Urinary bladder (tissue), 4 donors: ENCODE measurements at places on chromosomes 3 and 15.

- no peak for DNase-seq
Measured at GRCh38 chr3:32603064-32603463, 32.4 kb upstream of the DYNC1LI1 start.

- DNase-seq, result no peak
Measured at GRCh38 chr15:96333131-96334016, 2.9 kb downstream of the NR2F2 start.

DNA sequence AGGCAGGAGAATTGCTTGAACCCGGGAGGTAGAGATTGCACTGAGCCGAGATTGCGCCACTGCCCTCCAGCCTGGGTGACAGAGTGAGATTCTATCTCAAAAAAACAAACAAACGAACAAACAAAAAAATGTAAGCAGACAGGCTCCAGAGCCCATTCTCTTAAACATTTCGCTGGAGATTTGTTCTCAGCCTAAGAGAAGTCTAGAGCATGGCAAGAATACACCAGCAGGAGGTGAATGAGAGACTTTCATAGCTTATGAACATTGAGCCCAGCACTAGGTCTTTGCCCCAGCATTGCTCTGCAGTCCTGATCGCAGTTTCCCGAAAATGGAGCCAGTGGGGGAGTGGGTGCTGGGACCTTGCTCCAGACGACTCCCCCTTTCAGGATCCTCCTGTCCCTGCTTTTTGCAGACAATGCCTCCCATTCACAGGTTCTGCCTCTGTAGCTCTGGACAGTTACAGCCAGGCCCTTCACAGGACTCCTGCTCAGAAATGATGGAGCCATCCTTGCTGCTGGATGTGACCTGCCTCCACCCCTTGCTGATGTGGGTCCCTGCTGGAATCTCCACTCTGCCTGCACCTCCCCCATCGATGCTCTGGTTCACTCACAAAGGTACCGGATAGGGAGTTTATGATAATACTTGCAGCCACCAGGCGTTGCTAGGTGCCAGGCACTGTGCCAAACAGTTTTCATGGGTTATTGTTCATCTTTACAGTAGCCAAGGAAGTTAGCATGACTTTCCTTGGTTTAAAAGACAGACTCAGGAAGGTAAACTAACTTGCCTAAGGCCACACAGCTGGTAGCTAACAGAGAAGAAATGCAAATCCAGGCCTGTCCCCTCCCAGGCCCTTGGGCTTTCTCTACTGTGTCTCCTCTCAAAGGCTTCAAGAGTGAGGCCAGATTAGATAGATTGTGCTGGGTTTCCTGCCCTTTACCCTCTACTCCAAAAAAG, 329.7 kb upstream of the TLE3 start:
- no peak for DNase-seq

- no peak for DNase-seq
Measured at GRCh38 chr3:58234516-58234931, 3.1 kb upstream of the ABHD6 start.

DNA sequence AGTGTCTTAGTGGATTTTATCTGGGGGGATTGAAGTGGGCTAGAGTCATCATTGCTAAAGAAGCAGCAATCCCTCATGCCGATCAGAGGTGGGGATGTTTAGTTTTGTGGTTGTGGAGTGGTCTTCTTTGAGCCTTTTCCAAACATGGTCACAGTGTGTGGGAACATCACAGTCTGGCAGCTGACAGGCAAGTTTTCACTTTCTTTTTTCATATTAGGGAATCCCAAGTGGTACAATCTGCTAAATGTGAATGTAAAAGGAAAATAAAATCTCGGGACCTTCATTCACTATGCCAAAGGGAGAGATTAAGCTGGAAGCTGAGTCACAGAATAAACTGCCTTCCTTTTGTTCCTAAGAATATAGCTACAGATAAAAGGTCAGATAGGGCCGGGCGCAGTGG, 10.4 kb upstream of the CX3CR1 start:
- no peak for DNase-seq

DNA sequence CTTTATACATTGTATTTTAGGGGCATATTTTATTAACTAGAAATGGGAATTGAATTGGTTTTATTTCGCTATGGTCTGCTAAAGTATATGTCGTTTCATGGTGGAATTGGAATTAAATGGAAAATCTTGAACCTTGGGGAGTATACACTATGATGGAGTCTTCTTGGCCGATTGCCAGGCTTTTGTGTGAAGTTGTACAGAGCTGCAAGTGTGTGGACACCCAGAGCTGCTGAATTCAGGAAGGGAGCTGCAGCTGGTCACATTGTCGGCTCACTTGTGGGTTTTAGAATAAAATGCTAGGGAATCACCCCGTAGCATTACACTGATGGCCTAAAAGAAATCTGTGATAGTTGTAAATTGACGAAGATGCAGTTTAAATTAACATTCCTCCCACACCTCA, 35.1 kb downstream of the USP3 start:
- DNase-seq, result no peak

GRCh38 chr3:119013951-119014350, 20.7 kb downstream of the IGSF11 start:
- no peak for DNase-seq

DNA sequence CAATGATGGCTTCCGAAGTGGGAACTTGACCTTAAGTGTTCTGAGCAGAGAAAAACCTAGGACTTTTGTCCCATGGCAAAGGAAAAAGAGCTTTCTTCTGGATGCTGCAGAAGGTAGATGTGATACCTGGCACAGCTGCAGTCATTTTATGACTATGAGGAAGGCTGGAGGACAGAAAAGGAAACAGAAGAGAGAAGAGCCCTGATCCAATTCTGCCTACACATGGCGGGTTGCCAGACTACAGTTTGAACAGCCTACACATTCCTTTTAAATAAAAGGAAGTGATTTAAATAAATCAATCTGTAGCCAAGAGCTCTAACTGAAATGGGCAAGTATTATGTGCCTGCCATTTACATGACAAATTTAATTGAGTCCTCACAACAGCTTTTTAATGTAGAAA, 43.6 kb upstream of the CHRNB4 start:
- no peak for DNase-seq

DNA sequence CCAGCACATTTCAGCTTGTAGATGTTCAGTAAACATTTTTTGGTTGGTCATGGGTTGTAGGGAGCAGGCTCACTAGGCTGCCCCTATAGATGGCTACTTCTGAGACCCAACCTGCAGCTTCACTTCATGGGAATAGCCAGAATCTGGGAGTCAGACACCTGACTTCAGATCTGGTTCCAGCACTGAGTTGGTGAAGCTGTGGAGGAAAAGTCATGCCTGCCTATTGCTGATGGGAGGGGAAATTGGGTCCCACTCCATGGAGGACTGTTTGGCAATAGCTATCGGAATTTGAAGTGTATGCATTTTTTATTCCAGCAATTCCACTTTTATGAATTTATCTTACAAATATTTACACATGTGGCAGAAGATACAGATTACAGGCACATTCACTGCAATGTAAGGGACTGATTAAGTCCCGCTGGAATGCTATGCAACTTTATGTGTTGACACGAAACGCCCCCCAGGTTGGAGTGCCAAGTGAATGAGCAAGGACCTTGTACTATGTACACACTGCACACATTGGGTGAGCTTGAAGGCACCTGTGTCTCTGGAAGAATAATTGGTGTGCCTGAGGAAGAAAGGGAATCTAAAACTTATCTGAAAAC, 7.8 kb upstream of the CCR1 start:
- DNase-seq, result no peak

DNA sequence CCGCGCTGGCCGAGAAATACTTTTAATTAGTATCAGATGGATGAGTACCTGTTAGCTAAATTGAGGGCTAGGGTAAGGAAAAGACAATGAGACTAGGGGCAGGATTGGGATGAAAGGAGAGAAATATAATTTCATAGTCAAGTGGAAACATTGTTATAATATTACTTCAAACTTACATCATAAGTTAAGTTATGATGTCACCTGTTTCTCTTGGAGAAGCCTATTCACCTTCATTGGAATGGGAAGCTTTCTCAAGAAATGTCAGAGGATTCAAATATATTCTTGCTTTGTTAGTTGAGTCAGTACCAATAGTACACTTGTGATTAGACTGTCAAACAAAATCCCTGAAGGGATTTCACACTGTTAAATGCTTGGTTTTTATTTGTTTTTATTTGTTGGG, 116.2 kb downstream of the NEO1 start:
- no peak for DNase-seq

DNA sequence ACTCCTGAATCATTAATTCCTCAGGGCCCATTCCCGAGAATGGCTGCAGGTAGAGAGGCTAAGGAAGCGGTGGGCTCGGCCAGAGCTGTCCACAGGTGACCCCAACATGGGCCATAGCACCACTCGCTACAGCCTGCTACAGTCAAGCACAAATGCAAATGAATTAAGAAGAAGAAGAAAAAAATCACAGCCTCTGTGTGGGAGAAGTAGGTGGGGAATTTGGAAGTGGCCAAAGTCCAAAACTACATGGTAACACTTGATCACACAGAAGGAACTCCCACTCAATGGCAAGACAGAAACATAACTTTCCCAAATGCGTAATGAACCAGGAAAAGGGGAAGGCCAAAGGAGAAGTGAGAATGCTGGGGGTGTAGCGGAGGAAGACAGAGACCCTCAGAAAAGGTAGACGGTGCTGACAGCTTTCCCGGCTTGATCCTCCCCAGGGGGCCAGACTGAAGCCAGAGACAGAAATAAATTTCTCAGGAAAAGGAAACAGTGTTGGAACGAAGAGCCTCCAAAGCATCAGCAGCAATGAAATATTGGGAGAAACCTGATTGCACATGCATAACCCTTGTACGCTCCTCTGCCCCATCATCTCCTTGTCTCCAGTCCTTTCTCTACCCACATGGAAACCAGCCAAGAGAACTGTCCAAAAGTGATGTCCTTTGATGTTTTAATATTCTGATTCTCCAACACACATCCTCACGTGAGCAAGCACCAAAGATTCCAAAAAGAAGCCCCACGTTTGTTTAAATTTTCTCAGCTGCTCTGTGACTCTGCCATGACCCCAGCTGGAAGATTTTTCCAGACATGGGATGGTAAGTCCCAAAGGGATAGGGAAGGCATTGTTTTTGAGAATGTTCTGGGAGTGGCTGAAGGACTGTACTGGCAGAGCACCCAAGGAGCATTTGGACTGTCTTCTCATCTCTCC, 107.6 kb downstream of the OXNAD1 start:
- no peak for DNase-seq

GRCh38 chr15:70480196-70480856, 283.0 kb downstream of the UACA start:
- DNase-seq, result no peak

DNA sequence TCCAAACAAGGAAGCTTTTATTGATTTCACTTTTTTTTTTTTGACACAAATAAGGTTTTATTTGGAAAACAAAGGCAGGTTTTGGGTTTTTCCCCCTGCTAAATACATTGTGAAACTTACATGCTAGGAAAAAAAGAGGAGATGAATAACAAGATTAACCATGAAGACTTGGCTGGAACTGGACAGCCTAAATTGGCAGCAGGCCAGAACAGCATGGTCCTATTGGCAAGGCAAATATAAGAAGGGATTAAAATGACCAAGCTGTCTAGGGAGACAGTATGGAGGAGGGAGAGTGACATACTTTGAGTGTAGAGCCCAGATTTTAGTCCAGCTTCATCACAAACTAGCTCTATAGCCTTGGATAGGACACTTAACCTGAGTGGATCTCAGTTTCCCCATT, 63.9 kb upstream of the BBX start:
- DNase-seq, result no peak

DNA sequence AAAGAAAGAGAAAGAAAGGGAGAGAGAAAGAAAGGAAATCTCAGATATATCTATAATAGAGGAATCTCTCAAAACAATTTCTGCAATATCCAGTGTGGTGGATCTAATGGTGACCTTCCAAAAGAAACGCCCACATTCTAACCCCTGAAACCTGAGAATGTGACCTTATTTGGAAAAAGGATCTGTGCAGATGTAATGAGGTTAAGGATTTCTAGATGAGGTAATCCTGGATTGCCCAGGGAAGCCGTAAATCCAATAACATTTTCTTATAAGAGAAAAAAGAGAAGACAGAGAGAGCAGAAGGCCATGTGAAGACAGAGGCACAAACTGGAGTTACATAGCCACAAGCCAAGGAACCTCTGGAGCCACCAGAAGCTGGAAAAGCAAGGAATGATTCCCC, 307.6 kb downstream of the ZBTB20 start:
- DNase-seq, result no peak

GRCh38 chr15:41180206-41180789, 50.3 kb downstream of the EXD1 start:
- DNase-seq, result no peak

- no peak for DNase-seq
Measured at GRCh38 chr3:63909431-63909830, 2.8 kb downstream of the SCAANT1 start.

DNA sequence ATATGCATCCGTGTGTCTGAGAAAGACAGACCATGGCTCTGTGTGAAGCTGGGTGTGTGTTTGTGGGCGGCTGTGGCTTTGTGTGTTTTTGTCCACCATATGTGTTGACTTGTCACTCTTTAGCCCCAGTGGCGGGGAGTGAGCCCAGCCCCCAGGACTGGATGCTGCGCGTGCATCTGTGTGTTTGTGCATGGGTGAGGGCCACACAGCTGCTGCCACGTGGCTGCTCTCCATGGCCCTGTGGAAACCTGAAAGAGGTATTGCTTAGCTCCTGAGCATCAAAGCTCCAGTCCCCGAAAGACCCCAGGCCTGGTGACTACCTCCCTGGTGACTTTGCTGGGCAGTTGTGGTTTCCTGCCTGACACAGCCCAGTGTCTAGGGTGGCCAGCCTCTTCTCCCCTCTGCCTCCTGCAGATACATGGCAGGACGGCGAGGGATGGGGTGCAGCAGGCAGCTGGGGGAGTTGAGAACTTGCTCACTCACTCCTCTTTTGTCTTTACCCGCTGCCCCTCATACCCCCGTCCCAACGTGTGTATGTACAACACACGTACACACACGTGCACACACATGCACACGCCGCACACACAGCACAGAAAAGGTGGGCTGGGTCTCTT, 6.5 kb downstream of the EPHB3 start:
- no peak for DNase-seq

GRCh38 chr3:161310649-161311423, 60.5 kb downstream of the SPTSSB start:
- DNase-seq, result no peak

GRCh38 chr15:83164111-83164770, 43.4 kb downstream of the HDGFL3 start:
- no peak for DNase-seq

GRCh38 chr3:10187290-10187876, 22.7 kb downstream of the IRAK2 start:
- DNase-seq, result no peak

GRCh38 chr3:23911397-23911796, 5.4 kb downstream of the NKIRAS1 start:
- DNase-seq, result no peak
